Thoracic aorta (tissue), 2 donors: ENCODE measurements at places on chromosomes 2 and 18. TPM values are rescaled to one million over a fixed set of nuclear protein-coding genes. Genes with fewer than 3 reads are reported as not detected.

FIGN gene
- total RNA-seq: 10.8 TPM

- H3K4me1 ChIP-seq: no peaks in the 10 kb centered on the region
- no peak for DNase-seq
- H3K4me3 ChIP-seq: no peak overlapping the region
- H3K27me3 ChIP-seq: no peaks in the 10 kb centered on the region
Observed at GRCh38 chr18:38575648-38576047, 1010.0 kb upstream of the CELF4 start.

- no peaks in the 10 kb centered on the region for H3K36me3 ChIP-seq
- H3K4me1 ChIP-seq: no peaks in the 10 kb centered on the region
- H3K27me3 ChIP-seq: no peaks in the 10 kb centered on the region
- no peak overlapping the region for H3K4me3 ChIP-seq
- DNase-seq: no peak
Observed at GRCh38 chr2:116718451-116718850, 1096.0 kb upstream of the DDX18 start.

DNA sequence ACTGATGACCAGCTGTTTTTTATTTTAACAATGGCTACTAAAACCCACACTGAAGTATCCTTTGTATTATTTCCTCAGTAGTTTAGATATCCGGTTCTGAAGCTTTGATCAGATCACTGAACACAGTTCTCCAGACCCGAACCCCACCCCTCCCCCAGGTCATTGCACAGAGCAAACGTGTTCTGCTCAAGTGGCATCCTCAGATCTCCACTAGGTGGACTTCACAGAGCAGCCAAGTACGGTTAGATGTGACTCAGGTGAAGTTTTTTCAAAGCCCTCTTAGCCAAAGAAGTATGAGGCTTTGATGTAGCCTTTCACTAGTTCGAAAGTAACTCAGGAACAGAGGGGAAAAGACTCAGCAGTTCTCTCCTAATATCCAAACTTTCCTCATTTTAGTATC, 142.7 kb upstream of the NRP2 start:
- no peaks in the 10 kb centered on the region for H3K4me1 ChIP-seq
- H3K27me3 ChIP-seq: no peaks in the 10 kb centered on the region
- DNase-seq: no peak
- H3K27ac ChIP-seq: no peak overlapping the region
- H3K4me3 ChIP-seq: no peak overlapping the region

C2orf72 gene
- 0.14 TPM for total RNA-seq

DNA sequence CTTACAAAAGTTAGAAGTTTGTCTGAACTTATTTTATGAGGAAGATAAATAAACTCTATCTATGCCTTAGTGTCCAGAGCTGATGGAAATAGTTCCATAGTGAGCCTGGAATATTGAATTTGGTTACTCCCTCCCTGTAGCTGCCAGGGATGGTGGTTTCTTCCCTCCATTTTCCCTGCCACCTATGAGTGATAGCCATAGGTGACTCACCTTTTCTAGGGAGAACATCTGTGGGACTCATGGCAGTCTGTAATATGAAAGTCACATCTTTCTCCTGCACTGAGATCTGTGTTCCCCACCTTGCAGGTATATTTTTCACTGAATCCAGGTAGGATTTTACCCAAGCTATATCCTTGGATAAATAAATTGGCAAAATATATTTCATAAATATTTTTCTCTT, 148.8 kb downstream of the TPGS2 start:
- no peaks in the 10 kb centered on the region for H3K27me3 ChIP-seq
- no peaks in the 10 kb centered on the region for H3K4me1 ChIP-seq
- H3K27ac ChIP-seq: no peak overlapping the region
- no peak for DNase-seq
- no peaks in the 10 kb centered on the region for H3K36me3 ChIP-seq
